Liver (tissue), 10 donors: ENCODE measurements at places on chromosomes 1 and 21. TPM values are rescaled to one million over a fixed set of nuclear protein-coding genes. Genes with fewer than 3 reads are reported as not detected.

Gene OR2L13
- polyA plus RNA-seq = not detected

Gene FCGR1A
- polyA plus RNA-seq = 1.6 TPM

Gene CELA2A
- polyA plus RNA-seq = not detected

Gene PTPN7
- polyA plus RNA-seq = 1.5 TPM

Gene SGIP1
- 0.58 TPM for polyA plus RNA-seq

Gene ATF6
- polyA plus RNA-seq = 10.3 TPM
